Glomerular endothelial cell (primary cell): ENCODE measurements at places on chromosomes 13 and 19. TPM values are rescaled to one million over a fixed set of nuclear protein-coding genes. Genes with fewer than 3 reads are reported as not detected.

DNA sequence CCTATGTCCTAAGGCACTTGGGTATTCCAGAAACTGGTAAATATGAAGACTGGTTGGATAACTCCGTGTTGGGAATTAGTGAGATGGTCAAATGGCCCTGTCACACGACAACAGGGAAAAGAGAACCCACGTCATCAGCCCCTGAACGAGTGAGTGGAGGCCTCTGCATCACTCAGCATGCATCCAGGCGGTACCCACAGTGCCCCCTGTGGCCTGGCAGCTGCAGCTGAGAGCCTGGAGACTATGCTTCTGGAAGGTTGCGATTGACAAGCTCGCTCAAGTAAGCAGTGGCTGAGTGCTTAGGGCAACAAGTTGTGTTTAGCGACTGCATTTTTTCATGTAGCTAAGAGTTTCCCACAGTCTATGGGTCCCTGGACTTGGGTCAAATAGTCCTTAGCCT, 55.9 kb downstream of the COL4A2 start:
- DNase-seq: no peak

DNA sequence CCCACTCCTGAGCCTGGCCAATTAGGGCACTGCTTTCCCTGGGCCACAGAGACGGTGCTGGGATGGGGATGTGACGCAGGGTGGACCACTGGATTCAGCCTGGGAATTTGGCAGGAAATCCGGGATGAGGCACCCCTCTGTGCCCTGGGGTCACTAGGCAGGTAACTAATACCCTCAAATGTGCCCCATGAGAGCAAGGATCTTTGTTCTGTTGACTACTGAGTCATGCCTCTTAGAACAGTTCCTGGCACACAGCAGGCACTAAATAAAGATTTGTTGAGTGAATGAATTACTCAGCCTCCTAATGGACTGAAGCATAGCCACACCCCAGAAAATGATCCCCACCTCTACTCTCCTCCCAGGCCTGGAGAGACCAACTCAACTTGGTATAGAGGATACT, 15.9 kb downstream of the OPA3 start:
- DNase-seq: no peak

GRCh38 chr19:2461751-2462634, 5.2 kb upstream of the LMNB2 start:
- DNase-seq: no peak

- no peak for DNase-seq
Measured at GRCh38 chr19:32819419-32820400, 49.9 kb downstream of the SLC7A9 start.

DNA sequence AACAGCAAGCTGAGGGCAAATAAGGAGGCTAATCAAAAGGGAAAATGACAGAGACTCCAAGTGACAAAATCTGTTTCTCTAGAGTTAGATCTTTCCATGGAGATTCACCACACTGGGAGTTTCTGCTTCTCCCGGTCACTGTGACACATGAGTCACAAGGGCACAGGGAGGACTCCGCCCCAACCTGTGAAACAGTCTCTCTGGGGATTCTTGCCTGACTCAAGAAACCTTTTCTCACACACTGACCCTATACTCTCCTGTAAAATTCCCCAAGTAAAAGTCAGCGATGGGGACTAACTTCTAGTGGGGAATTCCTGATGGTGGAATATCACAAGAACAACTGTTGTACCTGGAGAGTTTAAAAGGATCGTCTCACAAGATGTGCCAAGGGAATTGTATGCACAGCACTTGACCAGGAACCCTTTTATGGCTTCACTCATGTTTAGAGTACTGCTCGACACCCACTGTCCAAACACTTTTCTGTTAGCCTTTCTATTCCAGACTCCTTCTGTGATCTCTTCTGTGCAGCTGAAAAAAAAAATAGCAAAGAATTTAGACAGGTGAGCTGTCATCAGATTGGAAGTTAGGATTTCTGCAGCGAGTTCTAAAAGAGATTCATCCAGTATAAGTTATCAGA, 46.8 kb upstream of the URAD start:
- DNase-seq: no peak

DNA sequence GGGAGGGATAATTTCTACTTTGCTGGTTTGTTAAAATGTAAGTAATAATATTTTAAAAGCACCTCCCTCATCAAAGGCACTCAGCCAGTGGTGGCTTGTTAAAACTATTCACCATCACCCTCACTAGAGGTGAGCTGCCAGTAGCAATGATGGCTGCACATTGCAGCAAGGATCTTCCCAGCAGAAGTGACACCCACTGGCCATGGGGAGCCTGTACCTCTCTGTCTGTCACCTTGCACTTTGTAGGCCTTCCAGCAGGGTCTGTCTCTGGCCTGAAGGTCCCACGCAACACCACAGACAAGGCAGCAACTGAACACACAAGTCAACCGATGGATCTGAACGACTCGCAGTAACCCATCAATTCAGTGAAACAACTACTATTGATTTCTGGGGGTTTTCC, 47.3 kb upstream of the C13orf42 start:
- DNase-seq: no peak

DNA sequence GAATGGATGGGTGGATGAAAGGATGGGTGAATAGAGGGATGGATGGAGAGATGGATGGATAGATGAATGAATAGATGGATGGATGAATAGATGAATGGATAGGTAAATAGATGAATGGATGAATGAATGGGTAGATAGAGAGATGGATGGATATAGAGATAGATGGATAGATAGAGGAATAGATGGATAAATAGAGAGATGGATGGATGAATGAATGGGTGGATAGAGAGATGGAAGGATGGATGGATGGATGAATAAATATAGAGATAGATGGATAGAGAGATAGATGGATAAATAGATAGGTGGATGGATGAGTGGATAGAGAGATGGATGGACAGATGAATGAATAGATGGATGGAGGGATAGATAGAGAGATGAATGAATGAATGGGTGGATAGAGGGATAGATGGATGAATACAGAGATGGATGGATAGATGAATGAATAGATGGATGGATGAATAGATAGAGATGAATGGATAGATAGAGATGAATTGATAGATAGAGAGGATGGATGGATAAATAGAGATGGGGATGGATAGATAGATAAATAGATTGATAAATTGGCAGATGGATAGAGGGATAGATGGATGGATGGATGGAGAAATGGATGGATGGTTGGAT, 106.7 kb upstream of the SOX1 start:
- no peak for DNase-seq

GRCh38 chr19:16678498-16678897, 17.6 kb downstream of the TMEM38A start:
- DNase-seq: no peak

DNA sequence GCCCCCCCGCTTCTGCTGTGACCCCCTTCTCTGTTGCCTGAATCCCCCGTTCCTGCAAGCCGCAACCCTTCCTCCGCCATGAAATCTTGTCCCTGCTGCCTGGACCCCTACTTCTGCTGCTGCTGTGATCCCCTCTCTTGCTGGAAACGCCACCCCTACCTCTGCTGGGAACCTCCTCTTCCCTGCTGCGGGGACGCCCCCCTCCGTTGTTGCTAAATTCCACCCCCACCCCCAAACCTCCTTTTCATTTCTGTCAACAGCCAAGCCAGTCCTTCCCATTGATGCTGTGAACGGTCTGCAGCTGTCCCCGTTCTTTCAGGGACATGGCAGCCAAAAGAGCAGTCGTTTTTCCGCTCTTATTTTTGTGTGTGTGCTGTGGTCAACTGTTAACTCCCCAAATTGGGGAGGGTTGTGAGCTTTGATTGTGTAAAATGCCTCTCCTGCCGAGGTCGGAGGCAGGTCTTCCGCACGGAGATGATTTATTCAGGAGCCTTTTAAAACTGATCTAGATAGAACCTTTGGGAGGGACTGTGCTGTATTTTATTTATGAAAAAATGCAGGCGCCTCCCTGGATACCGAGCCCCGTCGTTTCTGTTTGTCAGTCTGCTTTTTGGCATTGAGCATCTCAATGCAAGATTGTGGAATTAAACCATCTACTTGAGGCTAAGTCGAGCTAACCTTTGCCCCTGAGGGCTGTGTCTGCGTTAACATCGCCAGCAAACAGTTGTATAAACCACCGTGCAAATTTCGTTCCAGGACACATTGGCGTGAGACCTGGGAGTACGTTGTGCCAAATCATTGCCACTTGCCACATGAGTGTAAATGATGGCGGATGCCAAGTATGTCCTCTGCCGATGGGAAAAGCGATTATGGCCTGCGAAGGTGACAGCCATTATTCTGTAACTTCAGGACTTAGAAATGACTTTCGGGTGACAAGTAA, 27.9 kb upstream of the NDUFS7 start:
- DNase-seq: no peak

DNA sequence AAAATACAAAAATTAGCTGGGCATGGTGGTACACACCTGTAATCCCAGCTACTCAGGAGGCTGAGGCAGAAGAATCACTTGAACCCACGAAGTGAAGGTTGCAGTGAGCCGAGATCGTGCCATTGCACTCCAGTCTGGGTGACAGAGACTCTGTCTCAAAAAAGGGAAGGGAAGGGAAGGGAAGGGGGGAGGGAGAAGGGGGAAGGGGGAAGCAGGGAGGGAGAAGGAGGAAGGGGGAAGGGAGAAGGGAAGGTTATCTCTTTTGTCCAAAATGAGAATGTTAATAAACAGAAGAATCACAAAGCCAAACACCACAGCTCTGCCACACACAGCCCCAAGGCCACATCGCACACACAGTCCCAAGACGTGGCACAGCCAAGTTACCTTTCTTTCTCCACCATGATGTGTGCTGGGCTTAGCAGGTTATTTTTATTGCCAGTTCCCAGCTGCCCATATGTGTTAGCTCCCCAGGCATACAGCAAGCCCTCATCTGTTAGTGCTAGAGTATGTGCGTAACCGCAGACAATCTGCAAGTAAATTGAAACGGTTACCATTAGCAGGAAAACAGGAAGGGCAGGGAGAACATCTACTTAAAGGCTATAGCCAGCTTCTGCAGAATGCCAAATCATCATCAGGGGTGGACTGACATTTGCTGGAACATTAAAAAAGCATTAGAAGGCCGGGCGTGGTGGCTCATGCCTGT, 34.3 kb downstream of the RCBTB1 start:
- DNase-seq: no peak

- no peak for DNase-seq
Measured at GRCh38 chr13:55029280-55029679, 2000.7 kb downstream of the OLFM4 start.

DNA sequence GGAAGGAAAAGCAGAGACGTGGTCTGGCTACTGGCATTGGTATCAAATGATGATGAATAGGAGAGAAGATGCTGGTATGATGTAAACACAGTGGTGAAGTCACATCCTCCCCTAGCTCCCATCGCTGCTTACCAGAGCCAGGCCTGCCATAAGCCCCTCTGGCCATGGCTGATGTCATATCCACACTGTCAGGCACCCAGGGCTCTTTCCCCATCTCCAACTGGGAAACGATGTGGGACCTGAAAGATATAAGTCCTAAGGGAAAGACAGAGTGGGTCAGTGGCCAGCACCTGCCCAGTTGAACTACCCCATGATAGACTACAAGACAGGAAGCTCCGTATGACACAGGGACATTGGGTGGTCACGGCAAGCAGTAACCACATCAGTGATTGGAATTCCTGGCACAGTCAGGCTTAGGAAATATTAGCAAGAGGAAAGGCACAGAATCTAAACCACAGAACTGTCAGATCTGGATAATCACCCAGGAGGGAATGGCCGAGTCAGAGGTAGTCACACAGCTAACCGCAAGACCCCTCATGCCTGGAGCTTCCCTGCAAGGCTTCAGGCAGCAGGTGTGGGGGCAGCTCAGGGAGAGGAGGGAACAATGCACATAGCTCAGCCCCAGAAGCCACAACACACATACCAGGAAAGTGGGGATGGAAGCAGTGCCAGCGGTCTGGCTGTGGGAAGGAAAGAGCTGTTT, 3.8 kb downstream of the ZNF792 start:
- no peak for DNase-seq

DNA sequence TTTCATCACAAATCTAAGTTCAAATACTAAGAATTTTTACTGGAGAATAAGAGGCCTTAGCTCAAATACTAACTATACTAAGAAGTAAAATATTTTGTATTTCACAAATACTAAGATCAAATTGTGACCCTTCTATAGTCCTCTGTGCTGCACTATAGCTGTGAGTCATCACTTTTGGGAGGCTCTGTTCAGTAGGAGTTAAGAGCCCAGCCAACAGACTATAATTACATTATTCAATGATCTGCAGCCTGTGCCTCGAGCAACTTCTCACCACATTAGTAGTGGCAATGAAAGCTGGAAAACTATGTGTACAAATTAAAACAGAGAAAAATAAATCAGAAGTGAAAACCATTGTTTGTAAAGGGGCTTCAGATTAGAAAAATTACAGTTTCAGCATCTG, 147.3 kb upstream of the GPC6 start:
- DNase-seq: no peak

DNA sequence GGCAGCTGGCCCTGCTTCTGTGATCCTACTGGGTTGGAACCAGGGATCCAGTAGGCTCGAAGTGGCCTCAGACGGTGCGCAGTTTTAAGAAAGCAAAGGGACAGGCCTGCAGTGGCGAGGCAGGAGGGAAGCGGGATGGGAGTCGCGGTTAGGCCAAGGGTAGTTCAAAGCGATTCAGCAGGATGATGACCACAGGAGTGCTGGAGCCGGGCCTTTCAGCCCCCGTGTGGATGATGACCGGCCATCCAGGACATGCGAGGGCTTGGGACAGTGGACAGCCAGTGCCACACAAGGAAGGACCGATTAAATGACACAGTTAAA, 854 bp downstream of the RNASEH2B start:
- no peak for DNase-seq

DNA sequence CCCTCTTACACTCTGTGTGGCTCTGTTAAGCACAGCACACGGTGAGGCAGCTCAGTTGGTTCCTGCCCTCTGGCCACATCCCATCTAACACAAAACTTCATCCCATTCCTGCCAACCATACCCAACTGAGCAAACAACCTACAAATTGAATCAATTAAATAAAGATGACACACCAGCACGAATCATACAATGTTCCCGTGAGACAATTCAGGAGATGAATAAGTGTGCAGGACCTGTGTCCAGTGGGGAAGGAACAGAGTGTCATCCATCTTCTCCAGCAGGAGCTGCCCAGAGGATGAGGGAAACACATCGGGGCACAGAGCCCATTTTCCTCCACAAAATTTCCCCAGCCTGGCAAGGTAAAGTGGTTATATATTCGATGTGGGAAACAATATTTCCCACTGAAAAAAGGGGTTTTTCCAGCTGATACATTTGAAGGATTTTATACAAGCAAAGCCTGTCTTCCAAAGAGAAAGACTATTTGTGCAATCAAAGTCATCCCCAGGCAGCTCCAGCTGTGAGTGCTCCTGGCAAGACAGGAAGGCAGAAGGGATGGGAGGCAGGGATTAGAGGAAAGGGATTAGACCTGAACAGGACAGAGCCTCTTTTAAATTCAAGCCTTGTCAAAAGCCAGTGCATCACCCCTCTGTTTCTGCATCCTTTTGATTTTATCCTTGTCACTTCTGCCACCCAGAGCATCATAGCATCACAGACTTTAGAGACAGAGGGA, 240.2 kb downstream of the LHFPL6 start:
- DNase-seq: no peak

ZNF544 gene
- 32.5 and 46.6 TPM in 2 replicates for total RNA-seq

GPC5 gene
- total RNA-seq: 1.2 and 4.0 TPM in 2 replicates

YJEFN3 gene
- total RNA-seq: 0.53 TPM in 1 of 2 replicates, not detected in the other

SCEL gene
- not detected in 2 replicates for total RNA-seq

MYH14 gene
- 0.99 and 1.2 TPM in 2 replicates for total RNA-seq
